HuH-7.5 (cell line): ENCODE measurements at places on chromosomes 2 and 18.

DNA sequence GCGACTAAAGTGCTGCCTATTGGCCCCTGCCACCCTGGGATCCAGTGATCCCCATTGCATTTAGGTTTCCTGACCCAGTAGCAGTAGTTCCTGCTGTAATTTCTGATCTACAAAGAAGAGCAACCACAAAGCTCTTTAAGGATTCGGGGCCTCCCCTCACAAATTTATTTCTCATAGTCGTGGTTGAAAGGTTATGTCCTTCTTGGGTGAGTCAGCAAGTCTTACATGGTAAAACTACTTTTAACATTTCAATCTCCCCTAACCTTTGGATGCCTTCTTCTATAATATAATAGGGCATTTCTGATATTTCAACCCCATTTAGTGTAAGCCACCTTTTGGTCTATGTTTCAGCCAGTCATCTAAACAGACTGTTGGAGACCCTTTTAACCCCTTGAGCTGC lies 14.9 kb downstream of the PIKFYVE start:
- DNase-seq = no peak

DNA sequence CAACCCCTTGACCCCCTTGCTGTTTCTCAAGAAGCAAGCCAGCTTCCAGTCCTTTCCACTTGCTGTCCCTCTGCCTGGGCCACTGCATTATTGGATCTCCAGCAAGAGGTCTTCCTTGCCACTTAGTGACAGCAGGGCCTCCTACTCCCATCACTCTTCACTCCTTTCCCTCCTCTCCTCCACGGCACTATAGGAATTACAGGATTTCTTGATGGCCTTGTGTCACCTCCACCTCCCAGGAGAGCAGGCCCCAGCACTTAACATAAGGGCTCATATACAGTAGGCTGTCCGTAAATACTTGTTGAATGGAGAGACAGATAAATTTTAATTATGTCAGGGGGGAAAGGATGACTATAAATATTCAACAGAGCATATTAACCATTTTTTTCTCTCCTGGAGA lies 129.4 kb downstream of the SP3 start:
- no peak for DNase-seq

DNA sequence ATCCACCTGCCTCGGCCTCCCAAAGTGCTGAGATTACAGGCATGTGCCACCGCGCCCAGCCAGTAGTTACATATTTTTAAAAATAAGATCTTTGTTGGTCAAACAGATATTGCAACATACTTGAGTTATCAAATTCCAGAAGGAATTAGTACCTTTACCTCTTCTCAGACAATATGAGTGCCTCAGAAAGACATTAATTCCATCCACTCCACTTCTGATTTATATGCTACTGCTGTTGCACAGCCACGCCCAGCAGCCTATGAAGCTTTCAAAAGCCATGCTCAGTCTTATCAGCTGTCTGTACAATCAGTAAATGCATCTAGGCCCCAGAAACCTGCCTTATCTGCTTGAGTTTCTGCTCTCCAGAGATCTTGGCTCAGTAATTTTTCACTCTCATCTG lies 47.8 kb downstream of the MEX3C start:
- DNase-seq = no peak

GRCh38 chr2:209681201-209681735 lies 90.4 kb upstream of the UNC80 start:
- no peak for DNase-seq

DNA sequence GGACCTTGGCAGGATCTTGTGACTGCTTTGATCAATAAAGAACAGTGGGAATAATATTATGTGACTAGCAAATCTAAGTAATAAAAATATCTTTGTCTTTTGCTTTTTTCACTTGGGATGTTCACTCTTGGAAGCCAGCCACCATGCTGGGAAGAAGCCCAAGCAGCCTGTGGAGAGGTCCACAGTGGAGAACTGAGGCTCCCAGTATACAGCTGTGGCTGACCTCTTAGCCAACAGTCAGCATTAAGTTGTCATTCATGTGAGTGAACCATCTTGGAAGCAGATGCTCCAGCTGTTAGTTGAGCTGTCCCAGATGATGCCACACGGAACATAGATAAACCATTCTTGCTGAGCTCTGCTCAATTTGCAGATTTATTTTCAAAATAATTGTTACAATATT lies 160.0 kb downstream of the OSR1 start:
- DNase-seq = no peak

DNA sequence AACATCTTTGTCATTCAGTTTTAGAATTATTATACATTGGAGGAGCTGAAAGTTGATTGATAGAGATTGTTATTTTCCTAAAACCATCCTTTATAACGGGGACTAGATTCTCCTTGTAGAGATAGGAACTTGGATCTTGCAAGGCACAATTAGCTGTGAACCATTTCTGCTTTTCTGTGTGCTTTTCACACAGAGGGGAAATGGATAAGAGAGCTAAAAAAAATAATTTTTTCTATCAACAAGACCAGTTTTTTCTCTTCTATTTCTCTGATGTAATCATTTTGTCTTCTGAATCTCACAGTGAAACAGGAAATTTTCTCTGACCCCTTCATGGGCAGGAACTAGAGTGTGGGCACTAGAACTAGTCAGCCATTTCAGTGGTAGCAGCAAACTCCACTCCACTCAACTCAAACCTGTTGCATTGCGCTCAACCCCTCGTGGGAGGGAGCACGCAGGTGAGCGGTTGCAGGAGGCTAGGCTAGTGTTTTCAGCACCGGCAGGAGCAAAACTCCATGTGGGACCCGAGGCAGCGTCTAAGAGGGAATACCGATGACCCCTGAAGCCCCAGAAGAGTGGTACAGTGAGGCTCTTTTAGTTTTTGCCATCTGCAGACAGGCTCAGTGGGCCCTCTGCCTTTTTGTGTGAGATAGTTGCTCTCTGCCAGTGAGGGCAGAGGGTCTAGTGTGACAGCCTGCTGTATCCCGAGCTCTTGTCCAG lies 24.0 kb upstream of the SLC39A10 start:
- no peak for DNase-seq

GRCh38 chr2:2026252-2026831 lies 282.0 kb upstream of the PXDN start:
- DNase-seq = no peak

DNA sequence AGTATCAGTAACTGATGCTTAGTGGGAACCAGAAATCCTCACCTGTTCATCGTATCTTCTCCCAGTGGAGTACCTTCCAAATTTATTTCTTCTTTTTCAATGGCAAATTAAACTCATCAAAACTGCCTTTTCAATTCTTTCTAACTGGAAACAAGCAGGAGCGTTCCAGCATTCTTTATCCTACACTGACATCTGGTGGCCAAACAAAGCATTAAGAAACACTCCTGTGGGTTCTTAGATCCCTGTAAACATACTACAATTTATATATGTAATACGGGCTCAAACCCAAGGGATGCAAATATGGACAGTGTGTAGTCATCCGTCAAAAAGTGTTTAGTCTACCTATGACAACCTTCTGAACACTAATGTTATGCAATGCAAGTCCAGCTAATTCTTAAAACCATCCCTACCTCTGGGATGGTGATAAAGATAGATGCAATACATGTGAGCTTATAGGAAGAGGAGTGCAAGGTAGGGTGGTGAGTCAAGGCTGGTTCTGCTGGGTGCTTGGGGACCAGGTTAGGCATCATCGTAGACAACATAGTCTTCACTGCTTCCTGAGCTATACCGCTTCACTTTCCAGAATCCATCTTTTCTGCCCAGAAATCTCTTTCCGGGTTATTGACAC lies 375.0 kb downstream of the CTNNA2 start:
- peak; percentile 26 for DNase-seq

GRCh38 chr2:184004289-184004947 lies 593.9 kb upstream of the ZNF804A start:
- DNase-seq = no peak

- DNase-seq = no peak
These were observed 37.0 kb upstream of the YWHAQ start for GRCh38 chr2:9667826-9668225.

DNA sequence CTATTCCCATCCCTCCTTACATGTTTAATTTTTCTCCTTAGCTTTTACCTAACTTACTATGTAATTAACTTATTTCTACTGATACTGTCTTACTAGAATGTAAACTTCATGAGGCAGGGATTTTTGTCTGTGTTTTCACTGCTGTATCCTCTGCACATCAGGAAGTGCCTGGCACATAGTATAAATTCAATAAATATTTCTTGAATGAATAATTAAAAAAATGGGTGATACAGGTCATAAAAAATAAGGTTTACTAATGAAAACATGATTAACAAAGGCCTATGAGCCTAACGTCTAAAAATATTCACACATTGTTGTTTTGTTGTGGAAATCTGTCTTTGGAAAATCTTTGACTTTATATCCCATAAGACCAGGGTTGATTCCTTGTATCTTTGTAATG lies 4.5 kb downstream of the RBKS start:
- no peak for DNase-seq

- no peak for DNase-seq
These were observed 63.5 kb downstream of the ANKRD44 start for GRCh38 chr2:197247083-197247482.

DNA sequence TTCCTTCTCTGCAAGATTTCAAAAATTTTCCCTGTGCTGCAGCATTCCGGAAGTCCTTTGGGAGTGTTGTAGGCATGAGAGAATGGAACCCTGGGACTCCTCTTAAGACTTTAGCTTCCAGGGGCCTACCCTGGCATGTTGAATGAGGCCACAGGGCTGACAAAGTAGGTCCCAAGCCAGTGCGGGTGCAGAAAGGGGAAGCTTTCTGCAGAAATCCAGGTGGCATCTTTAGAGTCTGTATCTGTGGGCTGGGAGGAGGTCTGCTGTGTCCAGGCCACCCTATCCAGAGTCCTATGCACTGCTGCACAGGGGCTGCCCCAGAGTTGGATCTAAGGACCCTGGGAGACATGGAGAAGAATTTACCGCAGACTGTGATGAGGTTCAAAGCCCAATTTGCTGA lies 1.9 kb upstream of the SIX2 start:
- DNase-seq = no peak

- no peak for DNase-seq
These were observed 80.4 kb downstream of the SH3RF3 start for GRCh38 chr2:109209412-109209811.

- no peak for DNase-seq
These were observed 66.5 kb downstream of the TNP1 start for GRCh38 chr2:216793386-216793785.

DNA sequence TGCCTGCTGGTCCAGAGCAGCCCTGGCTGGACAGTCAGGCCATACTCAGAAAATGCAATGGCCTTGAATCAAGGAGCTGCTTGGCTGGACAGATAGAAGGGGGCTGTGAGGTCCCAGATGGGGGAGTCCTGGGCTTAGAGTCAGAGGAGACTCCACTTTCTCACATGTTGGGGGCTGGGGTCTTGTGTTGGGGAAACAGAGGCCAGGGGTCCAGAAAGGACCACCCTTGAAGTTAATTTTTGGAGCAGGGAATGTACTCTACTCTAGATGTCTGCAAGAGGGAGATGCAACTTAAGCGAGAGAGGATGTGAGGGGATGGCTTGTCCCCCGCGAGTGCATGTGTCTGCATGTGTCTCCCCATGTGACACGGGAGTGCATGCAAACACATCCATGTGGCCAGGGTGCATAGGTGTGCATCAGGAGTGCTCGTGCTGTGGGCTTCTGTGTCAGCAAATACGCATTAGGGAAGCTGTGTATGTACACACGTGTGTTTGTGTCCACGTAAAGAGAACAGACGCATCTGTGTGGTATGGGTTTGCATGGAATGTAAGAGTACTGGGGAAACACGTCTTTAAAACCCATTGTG lies 303.2 kb downstream of the MYCN start:
- no peak for DNase-seq

DNA sequence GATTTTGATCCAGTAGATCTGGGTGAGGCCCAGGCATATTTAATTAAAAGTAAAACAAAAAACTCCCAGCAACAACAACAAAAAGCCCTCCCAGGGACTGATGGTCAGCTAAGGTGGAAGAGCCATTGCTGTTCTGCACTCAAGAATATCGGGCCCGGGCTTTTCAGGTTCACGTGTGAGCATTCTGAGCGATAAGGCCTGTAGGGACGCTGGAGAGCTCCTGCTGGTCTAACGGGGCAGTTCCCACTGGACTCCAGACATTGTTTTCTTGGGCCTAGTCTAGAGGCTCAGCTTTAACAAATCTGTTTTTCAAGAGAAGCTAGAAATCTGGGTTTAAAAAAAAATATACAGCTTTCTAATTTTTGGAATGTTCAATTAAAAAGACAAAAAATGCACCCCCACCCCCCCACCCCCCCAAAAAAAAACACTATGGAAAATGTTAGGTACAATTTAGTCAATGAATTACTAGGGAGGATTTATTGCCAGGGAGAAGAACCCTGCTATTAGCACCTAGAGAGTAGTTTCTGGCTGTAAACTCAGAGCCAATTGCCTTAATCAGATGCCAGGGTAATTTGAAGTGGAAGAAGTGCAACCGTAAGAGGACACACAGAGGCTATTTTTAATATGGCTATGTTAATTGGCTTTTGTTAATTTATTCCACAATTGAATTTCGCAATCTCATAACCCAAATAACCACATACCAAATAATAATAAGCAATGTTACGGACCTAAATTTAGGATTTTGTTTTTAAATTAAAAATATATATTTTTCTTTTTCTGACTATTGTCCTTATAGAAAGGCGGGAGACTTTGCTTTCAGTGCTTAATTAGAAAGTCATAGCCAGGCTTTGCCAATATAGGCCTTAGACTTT lies 78.9 kb downstream of the MAP4K4 start:
- DNase-seq = no peak

DNA sequence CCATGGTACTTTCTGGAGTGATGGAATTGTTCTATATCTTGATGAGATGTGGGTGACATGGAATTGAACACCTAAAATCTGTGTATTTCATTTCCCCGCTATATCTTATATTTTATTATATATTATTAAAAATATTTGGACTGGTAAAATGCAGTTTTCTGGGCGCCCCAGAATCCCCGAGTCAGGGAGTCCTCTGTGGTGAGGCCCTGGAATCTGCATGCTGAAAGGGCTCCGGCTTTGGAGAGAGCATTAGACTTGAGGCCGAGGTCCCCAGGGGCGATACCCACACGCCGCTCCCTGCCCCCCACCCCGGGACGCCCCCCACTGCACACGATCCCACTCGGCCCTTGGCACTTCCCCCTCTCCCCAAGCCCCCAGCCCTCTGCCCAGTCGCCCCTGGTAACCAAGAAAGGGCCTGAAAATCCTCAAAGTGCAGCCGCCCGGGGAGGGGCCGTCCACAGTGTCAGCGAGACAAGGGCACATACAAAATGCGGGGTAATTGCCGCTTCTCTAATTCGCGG lies 126.0 kb downstream of the ZFP36L2 start:
- DNase-seq = no peak

DNA sequence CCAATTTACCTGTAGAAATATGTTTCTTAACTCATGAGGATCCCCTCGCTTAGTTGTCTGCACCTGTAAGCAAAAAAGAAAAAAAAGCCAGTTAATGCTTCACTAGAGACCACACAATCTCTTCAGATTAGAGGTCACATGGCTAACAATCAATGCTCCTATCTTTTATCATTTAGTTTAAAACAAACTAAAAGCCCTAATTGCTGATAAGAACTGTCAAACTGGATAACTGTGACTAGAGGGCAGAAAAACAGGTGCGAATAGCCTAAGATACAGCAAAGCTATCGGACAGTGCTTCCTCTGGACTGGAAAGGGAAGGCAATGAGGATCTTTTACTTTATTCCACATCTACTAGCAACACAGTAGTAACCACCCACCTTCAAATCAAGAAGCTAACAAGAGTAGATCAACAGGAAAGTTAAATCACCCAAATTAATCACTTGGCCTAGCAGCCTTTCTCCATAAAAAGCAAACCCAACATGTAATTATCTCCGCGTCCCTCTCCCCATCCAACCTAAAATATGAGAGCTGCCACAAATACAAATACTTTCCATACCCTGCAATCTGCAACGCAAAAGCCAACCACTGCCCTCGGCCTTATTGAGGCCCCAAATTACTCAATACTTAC lies 734 bp downstream of the SLC25A12 start:
- DNase-seq = peak; percentile 58
